ENCODE measurements at places on chromosomes 6 and 20. TPM values are rescaled to one million over a fixed set of nuclear protein-coding genes. Genes with fewer than 3 reads are reported as not detected.

GRCh38 chr6:1164600-1164999, 147.3 kb upstream of the FOXQ1 start:
- DNase-seq: no peak

- no peak for DNase-seq
Observed at GRCh38 chr20:49545572-49545971, 22.4 kb downstream of the PTGIS start.

DNA sequence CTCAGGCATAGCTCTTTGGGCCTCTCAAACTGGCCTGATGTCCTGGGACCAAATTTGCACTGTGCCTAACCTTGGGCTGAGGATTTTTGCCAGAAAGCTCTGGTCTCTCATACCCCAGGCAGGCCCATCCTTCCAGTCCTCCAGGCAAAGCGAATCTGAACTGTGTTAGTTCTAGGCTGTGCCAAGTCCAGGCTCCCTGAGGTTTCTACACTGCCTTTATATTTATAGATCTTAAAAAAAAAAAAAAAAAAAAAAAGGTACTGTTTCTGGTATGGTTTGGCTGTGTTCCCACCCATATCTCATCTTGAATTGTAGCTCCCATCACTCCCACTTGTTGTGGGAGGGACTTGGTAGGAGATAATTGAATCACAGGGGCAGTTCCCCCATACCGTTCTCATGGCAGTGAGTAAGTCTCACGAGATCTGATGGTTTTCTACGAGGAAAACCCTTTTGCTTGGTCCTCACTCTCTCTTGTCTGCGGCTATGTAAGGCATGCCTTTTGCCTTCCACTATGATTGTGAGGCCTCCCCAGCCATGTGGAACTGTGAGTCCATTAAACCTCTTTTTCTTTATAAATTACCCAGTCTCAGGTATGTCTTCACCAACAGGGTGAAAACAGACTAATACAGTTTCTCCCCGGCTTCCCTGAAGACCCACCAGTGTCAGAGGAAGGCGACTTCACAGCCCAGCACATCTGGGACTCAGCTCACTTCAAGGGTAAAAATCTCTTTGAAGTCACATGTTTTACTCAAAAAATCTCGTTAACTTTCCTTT, 39.0 kb upstream of the TBXT start:
- DNase-seq: no peak

TGM3 gene
- total RNA-seq: not detected
